CD4-positive, alpha-beta T cell (primary cell): ENCODE measurements at places on chromosomes 4 and X. TPM values are rescaled to one million over a fixed set of nuclear protein-coding genes. Genes with fewer than 3 reads are reported as not detected.

- no peaks in the 10 kb centered on the region for H3K4me1 ChIP-seq
- H3K4me3 ChIP-seq, result no peak overlapping the region
- DNase-seq, result no peak
- H3K27ac ChIP-seq, result no peak overlapping the region
- H3K36me3 ChIP-seq, result no peaks in the 10 kb centered on the region
Observed at GRCh38 chr4:185915817-185916216, 103.8 kb upstream of the SORBS2 start.

- H3K36me3 ChIP-seq, result no peaks in the 10 kb centered on the region
- peaks cover 24% of the 10 kb centered on the region for H3K27me3 ChIP-seq
- no peak for DNase-seq
- H3K4me1 ChIP-seq, result peaks cover 29% of the 10 kb centered on the region
- no peak overlapping the region for H3K4me3 ChIP-seq
- no peak overlapping the region for H3K27ac ChIP-seq
Observed at GRCh38 chrX:120308558-120308957, 2.7 kb downstream of the TMEM255A start.

DNA sequence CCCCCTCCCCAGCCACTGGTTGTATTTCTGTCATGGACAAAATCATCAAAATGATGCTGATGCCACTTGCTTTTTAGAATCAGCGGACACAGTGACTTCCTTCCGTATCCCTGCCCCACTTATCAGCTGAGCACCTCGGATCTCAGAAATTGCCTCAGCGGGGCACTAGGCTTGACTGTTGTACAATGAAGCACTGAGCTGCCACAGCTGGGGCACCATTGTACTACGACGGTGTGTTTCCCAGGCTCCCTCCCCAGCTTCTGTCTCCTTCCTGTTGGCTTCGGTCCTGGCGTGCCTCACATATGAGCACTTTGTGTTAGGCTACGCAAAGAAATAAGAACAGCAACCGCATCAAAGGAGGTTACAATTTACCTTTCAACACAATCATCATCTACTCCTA is 82.4 kb downstream of the F11 start:
- DNase-seq, result no peak
- no peaks in the 10 kb centered on the region for H3K27me3 ChIP-seq
- no peak overlapping the region for H3K27ac ChIP-seq
- H3K4me1 ChIP-seq, result no peaks in the 10 kb centered on the region

DNA sequence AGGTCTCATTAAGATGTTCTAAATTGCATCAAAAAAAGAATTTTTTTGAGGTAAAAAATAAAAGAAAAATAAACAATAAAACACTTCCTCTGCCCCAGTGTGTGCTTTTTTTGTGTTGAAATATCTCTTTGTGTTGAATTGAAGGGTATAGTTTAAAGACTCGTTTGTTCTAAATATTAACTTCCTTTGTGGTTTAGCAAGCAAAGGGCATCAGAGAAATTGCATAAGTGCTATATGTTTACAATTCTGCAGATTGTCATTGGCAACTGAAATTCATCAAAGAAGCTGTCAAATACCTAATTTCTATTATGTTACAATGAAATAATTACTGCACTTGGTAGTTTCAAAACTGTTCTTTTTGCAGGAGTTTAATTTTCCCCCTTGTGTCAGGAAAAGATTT is 260.5 kb downstream of the DKK2 start:
- no peak for DNase-seq
- no peaks in the 10 kb centered on the region for H3K27me3 ChIP-seq
- no peaks in the 10 kb centered on the region for H3K36me3 ChIP-seq
- H3K27ac ChIP-seq, result no peak overlapping the region
- no peaks in the 10 kb centered on the region for H3K4me1 ChIP-seq

- no peaks in the 10 kb centered on the region for H3K4me1 ChIP-seq
- H3K4me3 ChIP-seq, result no peak overlapping the region
- no peaks in the 10 kb centered on the region for H3K36me3 ChIP-seq
- no peak overlapping the region for H3K27ac ChIP-seq
- no peaks in the 10 kb centered on the region for H3K27me3 ChIP-seq
Observed at GRCh38 chr4:89007338-89007939, 49.5 kb downstream of the FAM13A start.

DNA sequence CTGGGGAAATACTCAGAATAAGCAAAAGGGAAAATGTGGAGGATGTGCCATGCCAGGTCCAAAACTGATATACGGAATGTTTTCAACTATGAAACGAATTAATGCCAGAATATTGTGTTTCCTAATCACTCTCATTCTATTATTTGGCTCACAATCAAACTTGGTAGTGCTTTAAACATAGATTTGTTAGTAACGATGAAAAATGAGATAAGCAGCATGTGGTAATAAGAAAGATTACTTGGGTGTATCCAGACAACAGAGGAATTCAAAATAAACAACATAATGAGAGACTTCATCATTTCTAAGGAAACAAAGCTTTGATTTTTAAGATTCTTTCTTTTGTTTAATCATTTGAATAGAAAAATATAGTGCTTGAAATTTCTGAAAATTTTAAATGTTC is 237.3 kb downstream of the TACR3 start:
- no peak overlapping the region for H3K4me3 ChIP-seq
- H3K27ac ChIP-seq, result no peak overlapping the region
- no peak for DNase-seq
- no peaks in the 10 kb centered on the region for H3K27me3 ChIP-seq

- H3K4me3 ChIP-seq, result no peak overlapping the region
- DNase-seq, result no peak
- H3K4me1 ChIP-seq, result peaks cover 6% of the 10 kb centered on the region
- no peaks in the 10 kb centered on the region for H3K27me3 ChIP-seq
- no peak overlapping the region for H3K27ac ChIP-seq
Observed at GRCh38 chr4:119231491-119231890, 19.0 kb downstream of the USP53 start.

DNA sequence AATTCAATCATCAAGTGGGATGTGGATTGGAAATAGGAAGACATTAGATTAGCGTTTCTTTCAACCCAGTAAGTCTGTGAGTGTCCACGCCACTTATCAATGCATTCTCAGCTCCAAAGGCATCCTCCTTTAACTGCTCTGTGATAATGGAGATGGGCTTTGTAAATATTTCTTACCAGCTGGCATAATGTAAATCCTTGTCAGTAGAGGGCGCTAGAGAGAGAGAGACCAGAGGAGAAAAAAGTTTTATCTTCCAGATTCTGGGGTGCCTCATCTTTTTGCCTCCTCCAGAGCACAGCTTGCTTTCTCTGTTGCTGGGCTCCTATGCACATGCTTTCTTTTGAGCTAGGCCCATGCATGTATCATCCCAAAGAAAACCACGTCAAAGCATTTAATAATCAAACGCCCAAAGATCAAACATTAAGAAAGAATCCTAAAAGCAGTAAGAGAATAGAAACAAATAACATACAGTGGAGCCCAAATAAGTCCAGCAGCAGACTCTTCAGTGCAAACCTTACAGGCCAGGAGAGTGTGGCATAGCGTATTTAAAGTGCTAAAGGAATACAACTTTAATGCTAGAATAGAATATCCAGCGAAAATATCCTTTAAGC is 9.6 kb upstream of the MTMR1 start:
- H3K4me1 ChIP-seq, result peaks cover 12% of the 10 kb centered on the region
- H3K27me3 ChIP-seq, result no peaks in the 10 kb centered on the region
- no peak for DNase-seq
- H3K4me3 ChIP-seq, result no peak overlapping the region
- H3K27ac ChIP-seq, result no peak overlapping the region

GRCh38 chr4:41043465-41043864 is 170.9 kb downstream of the APBB2 start:
- H3K36me3 ChIP-seq, result no peaks in the 10 kb centered on the region
- H3K27me3 ChIP-seq, result no peaks in the 10 kb centered on the region
- no peak overlapping the region for H3K4me3 ChIP-seq

DNA sequence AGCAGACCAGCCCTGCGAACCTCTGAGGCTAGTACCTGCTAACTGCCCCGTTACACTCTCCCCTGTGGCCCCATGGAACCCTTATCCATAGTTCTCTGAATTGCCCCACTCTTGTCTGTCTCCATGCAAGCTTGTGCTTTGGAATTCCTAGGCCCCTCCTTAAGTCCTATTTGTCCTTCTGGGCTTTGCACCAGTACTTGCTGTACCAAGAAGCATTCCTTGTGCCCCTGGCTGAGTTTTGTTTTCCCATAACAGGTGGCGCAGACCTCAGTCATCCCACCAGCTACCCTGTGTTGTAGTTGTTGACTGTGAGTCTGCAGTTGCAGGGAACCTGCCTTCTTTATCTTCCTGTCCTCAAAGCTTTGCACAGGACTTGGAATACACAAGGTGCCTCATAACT is 147.9 kb downstream of the AMMECR1 start:
- H3K4me3 ChIP-seq, result no peak overlapping the region
- no peak for DNase-seq
- no peak overlapping the region for H3K27ac ChIP-seq
- H3K4me1 ChIP-seq, result peaks cover 6% of the 10 kb centered on the region
- peaks cover 5% of the 10 kb centered on the region for H3K36me3 ChIP-seq

- no peaks in the 10 kb centered on the region for H3K27me3 ChIP-seq
- no peak for DNase-seq
- no peaks in the 10 kb centered on the region for H3K4me1 ChIP-seq
- H3K4me3 ChIP-seq, result no peak overlapping the region
Observed at GRCh38 chrX:6149060-6149872, 79.4 kb downstream of the NLGN4X start.

Gene TCEAL5
- not detected for total RNA-seq

Gene SEC24B
- 45.9 TPM for total RNA-seq

DNA sequence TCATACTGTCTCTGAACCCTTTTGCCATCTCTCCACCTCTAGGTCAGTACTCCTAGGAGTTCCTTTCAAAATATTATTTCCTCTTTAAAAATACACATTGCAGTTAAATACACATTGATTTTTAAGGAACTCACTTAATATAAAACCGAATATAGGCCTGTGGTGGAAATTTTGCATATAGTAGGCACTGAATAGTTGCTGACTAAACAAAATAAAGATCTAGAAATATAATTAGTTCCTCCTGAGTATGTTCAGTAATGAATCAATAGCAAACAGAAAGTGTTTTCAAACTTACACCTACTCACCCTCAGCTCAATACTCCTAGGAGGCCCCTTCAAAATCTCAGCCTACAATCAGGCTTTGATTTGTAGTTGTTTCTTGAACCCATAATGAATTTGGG is 61.5 kb downstream of the IGSF1 start:
- no peak overlapping the region for H3K4me3 ChIP-seq
- no peaks in the 10 kb centered on the region for H3K4me1 ChIP-seq
- no peaks in the 10 kb centered on the region for H3K36me3 ChIP-seq
- H3K27ac ChIP-seq, result no peak overlapping the region
- H3K27me3 ChIP-seq, result no peaks in the 10 kb centered on the region
- DNase-seq, result no peak

GRCh38 chr4:6926681-6927478 is 17.3 kb downstream of the TBC1D14 start:
- H3K4me1 ChIP-seq, result peaks cover 79% of the 10 kb centered on the region
- no peaks in the 10 kb centered on the region for H3K27me3 ChIP-seq
- H3K27ac ChIP-seq, result peak overlapping the region; percentile 57
- peaks cover 24% of the 10 kb centered on the region for H3K36me3 ChIP-seq
- peak; percentile 42 for DNase-seq

Gene SLITRK4
- 0.06 TPM for total RNA-seq

DNA sequence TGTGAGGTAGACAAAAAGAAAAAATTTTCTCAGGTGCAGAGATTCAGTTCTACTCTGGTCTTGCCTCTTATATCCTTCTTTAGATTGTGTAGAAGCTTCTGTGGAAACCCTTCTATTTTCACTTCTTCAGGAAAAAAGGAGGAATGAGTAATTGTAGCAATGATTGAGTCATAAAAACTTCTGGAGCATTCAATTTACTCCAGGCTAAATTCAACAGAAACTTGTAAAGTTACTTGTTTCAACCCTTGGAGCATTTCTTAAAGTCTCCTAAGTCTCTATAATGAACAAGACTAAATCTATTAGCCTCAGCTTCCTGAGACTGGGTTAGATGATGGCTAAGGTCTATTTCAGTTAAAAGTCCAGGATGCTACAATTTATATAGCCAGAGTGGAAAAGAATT is 29.9 kb downstream of the BOD1L1 start:
- H3K4me1 ChIP-seq, result no peaks in the 10 kb centered on the region
- peaks cover 79% of the 10 kb centered on the region for H3K36me3 ChIP-seq
- DNase-seq, result no peak

- H3K27me3 ChIP-seq, result no peaks in the 10 kb centered on the region
- no peak for DNase-seq
- H3K27ac ChIP-seq, result no peak overlapping the region
- H3K4me1 ChIP-seq, result no peaks in the 10 kb centered on the region
Observed at GRCh38 chr4:111610681-111611080, 534.6 kb upstream of the FAM241A start.

GRCh38 chr4:186596346-186596745 is 41.0 kb upstream of the MTNR1A start:
- H3K27me3 ChIP-seq, result no peaks in the 10 kb centered on the region
- no peaks in the 10 kb centered on the region for H3K36me3 ChIP-seq
- no peaks in the 10 kb centered on the region for H3K4me1 ChIP-seq

DNA sequence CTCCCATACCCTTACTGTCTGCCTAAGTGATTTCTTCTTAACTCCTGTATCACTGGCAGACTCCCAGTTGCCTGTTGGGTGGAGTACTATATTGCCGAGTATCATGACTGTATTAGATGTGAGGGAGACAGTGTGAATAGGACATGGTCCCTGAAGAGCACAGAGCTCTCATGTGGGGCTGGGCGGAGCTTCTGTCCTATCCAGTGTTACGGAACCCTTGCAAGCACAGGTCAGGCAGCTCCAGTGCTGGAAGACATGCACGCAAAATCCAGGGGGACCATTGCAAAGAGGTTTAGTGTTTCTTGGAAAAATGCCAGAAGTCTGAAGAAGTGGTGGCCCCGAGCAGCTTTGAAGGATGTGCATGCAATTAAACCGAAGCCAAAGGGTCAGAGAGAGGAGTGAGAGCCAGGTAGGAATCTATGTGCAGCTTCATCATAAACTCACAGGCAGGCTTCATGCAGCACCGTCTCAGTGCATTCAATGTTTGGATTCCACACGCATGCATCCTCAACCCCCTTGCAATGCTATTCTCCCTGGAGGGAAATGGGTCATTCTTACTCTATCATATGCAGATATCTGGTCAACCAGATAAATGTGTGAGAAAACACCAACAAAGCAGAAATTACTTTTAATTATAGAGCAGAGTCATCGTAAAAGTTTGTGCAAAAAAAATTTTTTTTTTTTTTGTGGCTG is 49.7 kb upstream of the DHRSX start:
- no peaks in the 10 kb centered on the region for H3K36me3 ChIP-seq
- no peaks in the 10 kb centered on the region for H3K27me3 ChIP-seq
- no peak for DNase-seq
- no peak overlapping the region for H3K27ac ChIP-seq

Gene SERPINA7
- not detected for total RNA-seq

DNA sequence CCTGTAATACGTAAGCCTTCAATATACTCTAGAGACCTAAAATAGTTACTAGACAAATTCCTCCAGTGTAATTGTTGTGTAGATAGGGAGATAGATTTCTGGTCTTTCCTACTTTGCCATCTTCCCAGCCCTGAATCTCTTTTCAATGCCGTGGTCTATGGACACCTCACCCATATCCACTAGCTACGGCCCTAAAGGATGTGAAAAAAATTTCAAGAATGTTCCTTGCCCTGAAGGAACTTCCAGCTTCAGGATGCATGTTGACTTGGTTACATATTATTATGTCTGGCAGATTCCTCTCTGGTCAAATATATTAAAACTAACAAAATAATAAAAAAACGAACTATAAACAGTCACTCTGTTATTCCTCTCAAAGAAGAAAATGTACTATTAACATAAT is 52.4 kb upstream of the TSPAN5 start:
- no peaks in the 10 kb centered on the region for H3K36me3 ChIP-seq
- H3K4me3 ChIP-seq, result no peak overlapping the region
- DNase-seq, result no peak
- H3K27ac ChIP-seq, result no peak overlapping the region
